T-helper 1 cell (primary cell): ENCODE measurements at places on chromosomes 13 and 19.
A peak's percentile ranks its signal among the peaks of the same experiment; 100 is the strongest.

- no peak for DNase-seq
Measured at GRCh38 chr19:2775556-2776430, 7.3 kb downstream of the SGTA start.

DNA sequence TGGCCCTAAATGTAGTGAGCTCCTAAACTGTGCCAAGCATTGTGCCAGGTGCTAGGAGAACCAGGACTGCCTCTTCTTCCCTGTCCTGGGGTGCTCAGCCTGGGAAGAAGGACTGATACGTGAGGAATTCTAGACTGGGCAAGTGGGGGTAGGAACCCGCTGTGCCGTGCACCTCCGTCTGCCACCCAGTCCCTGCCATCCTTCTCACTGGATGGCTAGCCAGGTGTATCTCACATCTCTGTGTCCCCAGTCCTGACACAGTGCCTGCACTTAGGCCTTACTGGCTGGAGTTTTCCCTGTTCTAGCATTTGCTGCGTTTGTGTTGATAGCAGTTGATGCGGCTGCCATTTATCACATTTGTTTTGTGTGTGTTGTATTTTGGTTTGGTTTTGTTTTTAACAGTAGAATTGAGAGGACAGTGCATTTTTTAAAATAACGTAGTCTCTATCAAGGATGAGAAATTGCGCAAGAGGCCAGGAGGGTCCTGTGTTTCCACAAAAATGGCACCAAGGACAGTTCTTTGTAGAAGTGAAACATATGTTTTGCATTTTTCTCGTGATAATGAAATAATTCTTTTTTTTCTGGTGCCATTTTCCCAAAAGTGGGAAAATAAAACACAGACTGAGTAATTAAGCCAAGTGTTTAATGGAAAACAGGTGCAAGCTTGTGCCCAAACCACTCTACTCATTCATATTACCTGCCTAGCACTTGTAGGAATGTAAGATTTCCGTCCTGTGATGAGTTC lies 4.7 kb upstream of the GPR183 start:
- DNase-seq, result no peak

GRCh38 chr13:44385401-44385800 lies 11.8 kb downstream of the SERP2 start:
- no peak for DNase-seq

DNA sequence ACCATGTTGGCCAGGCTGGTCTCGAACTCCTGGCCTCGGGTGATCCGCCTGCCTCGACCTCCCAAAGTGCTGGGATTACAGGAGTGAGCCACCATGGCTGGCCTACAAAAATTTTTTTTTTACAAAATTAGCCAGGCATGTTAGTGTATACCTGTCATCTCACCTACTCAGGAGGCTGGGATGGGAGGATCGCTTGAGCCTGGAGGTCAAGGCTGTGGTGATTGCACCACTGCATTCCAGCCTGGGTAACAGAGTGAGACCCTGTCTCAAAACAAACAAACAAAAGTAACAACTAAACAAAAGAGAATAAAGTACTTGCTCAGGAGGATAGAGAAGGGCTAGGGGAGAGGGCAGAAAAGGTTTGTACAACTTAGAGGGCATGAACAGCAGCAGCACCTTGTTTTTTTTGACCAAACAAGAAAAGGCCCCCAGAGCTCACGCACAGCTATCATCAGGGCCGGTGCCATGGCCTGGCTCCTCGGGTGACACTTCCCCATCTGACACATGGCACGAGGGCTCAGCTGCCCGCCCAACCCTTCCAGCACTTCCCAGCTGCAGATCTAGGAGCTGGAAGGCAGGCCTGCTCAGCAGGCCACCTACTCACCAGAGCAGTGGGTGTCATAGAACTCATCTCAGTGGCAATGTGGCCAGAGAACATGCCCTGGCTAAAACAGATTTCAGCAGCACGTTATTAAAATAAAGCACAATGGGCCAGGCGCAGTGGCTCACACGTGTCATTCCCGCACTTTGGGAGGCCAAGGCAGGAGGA lies 8.6 kb upstream of the SLC7A9 start:
- no peak for DNase-seq

GRCh38 chr19:35142606-35143230 lies 337 bp upstream of the FXYD7 start:
- peak; percentile 50 for DNase-seq

- no peak for DNase-seq
Measured at GRCh38 chr13:34000955-34001354, 183.0 kb downstream of the RFC3 start.

DNA sequence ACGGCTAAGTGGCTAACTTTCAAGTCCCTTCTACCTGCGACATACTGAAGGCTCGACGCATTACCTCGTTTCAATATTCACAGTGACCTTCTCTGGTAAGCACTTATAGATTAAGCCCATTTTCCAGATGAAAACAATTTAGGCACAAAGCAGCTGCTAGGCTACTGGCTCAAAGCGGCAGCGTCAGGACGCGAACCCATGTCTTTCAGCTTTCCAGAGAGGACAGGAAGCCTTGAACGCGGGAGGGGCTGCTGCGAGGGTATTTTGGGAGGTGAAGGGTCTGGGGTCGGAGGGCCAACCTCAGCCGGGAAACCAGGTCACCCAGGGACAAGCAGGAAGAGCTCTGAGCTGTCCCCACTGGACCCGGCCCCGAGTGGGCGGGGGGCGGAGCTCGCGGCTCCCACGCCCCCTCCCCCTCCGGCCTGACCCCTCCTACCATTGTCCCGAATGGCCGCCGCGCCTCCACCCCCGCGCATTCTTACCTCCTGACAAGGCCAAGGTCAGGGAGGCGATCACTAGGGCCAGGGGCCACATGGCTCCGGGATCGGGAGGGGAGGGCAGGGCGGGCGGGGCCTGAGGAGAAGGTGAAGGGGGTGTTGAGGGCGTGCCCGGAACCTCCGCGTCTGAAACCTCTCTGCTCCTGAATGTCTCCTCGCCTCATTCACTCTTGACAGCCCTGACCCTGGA lies at the start of gene KLK13:
Gene KLK13 (minus strand): TSS at position 559 of the 687 bp plus-strand sequence. CDS start 25 bp downstream, at position 534.
- DNase-seq, result no peak

DNA sequence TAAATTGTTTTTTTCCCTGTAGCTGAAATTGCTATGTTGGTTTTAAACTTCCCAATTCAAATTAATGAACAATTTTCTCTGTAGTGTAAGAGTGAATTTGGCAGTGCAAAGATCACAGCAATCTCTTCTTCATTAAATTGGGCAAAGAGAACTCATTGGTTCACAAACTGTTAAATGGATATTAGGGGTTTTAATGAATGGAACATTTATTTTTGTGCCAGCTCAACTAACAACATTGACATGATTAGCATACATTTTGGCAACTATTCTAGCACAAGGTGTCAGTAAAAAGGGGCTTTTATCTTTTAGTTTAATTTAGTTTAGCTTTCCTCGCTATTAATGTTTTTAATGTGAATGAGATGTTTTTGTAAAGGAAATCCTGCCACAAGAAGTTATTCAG lies 7.1 kb downstream of the PCDH20 start:
- DNase-seq, result no peak

DNA sequence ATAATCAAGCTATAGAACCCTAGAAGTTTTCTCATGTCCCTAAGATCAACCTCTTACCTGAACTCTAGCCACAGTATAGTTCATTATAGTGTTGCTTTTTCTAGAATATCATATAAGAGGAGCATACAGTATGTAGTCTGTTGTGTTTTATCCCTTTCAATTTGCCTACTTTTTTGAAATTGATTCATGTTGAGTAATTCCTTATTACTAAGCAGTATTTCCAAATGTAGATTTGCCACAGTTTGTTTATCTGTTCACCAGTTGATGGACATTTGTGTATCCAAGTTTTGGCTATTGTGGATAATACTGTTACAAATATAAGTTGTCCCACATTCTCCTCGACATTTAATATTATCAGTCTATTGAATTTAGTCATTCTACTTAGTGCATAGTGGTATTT lies 138.0 kb downstream of the LMO7 start:
- DNase-seq, result no peak

DNA sequence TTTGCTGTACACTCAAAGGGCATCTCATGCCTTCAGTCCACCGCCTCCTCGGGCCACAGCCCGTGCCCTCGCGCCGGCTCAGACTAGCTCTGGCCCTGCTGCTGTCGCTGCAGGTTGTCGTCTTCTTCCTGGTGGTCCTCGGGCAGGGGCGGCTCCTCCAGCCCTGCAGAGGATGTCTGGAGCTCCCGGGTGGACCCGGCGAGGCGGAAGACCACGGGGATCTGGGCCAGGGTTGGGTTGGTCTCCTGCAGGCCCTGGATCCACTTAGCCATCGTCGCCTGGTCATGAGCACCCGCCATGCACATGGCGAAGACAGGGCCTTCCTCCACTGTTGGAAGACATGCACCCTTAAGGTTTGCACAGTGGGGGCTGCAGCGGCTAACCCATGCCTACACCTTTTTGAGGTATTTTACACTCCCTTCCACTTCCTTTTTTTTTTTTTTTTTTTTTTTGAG lies 489 bp upstream of the ZNF653 start:
- DNase-seq, result no peak

DNA sequence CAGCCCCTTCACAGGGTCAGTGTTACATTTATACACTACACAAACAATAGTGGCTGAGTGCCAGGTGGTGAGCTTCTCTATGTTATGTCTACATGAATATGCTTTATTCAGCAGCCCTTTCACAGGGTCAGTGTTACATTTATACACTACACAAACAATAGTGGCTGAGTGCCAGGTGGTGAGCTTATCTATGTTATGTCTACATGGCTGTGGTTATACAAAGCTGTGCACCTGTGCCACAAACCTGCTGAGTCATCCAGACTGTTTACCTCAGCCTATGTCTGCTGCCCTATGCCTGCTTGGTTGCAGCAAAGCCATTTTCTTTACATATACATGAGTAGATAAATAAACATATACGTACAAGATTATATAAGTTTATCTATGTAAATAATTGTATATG lies 76.5 kb downstream of the ZNF726 start:
- DNase-seq, result no peak

DNA sequence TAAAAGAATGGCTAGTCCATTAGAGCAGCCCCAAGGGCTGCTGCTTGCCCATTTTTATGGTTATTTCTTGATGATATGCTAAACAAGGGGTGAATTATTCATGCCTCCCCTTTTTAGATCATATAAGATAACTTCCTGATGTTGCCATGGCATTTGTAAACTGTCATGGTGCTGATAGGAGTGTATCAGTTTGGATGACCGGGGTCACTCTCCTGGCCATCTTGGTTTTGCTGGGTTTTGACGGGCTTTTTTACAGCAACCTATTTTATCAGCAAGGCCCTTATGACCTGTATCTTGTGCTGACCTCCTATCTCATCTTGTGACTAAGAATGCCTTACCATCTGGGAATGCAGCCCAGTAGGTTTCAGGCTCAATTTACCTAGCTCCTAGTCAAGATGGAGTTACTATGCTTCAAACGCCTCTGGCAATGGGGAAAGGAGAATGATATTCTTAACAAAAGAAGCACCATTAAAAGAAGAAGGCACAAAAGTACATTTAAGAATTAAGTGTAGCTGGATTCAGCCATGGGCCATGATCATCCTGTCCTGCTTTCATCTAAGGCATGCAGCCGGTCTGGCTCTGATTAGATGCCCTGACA lies 1156.0 kb downstream of the PCDH9 start:
- no peak for DNase-seq

DNA sequence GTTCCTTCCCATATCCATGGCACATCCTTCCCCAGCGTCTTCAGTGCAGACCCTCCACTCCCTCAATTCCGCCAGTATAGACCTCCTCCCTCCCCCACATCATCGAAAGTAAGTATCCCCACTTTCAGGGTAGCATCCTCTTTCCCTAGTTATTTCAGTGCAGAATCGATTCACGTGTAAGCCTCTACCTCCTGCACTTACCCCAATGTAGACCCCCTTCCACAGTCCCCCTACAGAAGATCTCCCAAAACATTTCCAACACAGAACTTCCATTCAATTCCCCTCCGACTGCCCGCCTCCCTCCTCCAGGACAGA lies 664 bp downstream of the IRF3 start:
- DNase-seq, result no peak

DNA sequence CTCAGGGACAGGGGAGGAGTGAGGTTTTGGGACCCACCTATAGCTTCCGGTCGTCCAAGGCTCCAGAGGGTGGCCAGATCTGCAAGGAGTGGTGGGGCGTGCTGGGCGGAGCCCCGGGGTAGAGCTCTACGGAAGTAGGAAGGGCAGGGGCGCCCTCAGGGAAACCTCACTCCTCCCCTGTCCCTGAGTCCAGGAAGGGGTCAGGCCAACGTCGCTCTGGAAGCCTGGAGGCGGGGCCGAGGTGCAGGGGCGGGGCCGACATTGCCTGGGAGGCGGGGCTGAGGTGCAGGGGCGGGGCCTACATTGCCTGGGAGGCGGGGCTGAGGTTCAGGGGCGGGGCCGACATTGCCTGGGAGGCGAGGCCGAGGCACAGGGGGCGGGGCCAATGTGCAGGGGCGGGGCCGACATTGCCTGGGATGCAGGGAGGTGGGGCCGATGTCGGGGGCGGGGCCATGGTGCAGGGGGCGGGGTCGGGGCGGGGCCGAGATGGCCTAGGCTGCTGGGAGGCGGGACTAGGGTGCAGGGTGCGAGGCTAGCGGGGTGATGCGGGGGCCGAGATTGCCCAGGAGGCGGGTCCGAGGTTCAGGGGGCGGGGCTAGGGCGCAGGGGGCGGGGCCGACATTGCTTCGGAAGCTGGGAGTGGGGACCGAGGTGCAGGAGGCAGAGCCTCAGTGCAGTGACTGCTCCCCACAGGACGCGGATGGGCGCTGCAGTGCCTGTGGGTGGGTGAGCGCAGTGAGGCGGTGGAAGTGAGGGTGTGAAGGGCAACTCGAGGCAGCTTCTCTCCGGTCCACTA lies 4.9 kb upstream of the PALM start:
- peak; percentile 48 for DNase-seq

DNA sequence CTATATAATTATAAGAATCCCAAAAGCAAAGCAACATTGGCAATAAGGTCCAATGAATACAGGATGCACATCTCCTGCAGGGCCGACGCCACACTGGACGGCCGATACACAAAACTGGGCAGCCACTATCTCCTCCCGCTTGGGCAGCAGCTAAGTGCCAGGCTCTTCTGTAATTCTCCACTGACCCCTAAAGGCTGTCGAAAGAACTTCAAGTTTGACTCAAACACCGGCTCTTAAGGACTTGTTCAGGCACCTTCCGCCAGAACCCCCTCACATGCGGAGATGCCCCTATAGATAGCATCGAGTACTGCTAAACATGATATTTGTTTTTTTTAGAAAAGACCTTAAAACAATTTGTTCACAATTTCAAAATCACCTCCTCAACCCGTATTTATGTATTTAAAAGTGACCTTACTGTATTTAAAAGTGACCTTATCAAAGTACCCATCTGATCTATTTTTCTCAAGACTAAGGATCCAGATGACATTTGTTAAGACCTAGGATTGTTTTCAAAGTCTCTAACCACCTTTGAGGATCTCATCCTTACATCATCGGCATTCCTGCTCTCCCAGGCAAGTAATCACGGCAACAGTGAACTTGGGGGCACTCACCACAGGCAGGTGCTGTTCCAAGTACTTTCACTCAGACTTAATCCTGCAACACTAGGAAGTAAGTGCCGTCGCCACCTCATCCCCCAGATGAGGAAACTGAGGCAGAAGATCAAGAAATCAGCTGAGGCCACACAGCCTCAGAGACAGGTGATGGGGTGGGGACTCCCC lies 77.8 kb downstream of the TUBGCP3 start:
- no peak for DNase-seq

DNA sequence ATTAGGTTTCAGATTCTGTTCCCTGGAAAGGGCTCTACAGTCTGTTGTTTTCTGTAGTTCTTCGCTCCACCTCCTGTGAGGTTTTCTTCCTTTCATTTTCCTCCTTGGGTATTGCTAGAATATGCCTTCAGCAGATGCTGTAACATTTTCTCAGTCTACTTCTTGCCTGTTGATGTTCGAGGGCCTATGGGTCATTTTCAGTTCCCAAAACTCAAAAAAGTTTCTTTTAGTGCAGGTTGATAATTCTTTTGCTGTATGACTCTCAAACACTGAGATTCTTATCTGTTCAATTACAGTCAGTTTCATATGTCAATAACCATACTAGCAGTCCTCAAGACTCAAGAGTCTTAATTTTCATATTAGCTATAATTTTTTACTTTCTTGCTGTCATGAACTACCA lies 268.3 kb downstream of the RFC3 start:
- no peak for DNase-seq
